ENCODE measurements at places on chromosomes 7 and 10.

DNA sequence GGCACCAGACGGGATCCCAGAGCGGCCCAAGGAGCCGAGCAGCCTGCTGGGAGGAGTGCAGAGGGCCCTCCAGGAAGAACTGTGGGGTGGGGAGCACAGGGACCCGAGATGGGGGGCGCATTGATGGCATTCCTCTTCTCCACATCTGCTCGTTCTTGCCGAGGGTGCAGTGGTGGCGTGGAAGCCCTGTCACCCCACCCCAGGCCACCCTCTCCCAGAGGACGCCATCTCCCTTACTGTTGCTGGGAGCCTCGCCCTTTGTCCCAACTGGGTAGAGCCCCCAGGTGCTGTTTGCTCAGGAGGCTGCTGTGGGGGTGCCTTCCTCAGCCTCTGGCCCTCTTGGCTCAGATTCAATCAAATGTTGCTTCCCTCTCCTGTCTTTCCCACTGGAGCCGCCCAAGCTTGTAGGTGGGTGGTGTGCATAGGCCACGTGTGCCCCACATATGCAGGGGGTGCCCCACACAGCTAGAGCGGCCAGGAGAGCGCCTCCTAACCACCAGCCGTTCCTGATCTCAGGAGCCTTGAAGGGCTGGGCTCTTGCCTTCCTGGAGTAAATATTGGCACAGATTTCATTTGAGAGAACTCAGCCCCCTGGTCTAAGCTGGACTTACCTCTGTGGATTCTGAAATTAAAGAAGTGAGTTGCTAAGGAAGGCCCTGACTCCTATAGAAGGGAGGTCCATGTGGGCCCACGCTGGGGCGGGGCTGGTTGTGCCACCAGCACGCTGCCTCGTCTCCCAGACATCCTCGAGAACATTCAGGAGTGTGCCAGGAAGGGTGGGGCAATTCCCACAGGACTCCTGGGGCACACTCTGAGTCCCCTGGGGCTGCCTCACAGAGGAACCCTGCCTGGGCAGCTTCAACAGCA is 39.2 kb downstream of the ZNF467 start:
- no peak for DNase-seq

- DNase-seq, result no peak
These were observed 199.7 kb downstream of the BMPER start for GRCh38 chr7:34104992-34105391.

DNA sequence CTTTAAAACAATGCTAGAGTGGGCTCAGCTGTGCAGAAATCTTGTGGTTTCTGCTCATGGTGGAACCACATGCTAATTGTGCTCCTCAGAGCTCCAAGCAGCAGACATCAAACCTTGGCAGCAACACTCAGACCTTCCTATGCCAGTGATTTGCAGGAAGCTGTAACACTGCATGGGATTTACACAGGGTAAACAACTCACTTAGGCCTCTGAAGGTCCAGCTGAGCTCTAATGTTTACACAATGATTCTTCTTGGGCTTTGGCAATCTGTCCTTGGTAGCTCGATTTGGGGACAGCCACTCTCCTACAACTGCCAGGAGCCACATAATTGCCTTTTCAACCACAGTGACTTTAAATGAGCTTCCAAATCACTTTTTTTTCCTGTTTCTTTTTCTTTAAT is 97.7 kb upstream of the PDLIM1 start:
- no peak for DNase-seq

DNA sequence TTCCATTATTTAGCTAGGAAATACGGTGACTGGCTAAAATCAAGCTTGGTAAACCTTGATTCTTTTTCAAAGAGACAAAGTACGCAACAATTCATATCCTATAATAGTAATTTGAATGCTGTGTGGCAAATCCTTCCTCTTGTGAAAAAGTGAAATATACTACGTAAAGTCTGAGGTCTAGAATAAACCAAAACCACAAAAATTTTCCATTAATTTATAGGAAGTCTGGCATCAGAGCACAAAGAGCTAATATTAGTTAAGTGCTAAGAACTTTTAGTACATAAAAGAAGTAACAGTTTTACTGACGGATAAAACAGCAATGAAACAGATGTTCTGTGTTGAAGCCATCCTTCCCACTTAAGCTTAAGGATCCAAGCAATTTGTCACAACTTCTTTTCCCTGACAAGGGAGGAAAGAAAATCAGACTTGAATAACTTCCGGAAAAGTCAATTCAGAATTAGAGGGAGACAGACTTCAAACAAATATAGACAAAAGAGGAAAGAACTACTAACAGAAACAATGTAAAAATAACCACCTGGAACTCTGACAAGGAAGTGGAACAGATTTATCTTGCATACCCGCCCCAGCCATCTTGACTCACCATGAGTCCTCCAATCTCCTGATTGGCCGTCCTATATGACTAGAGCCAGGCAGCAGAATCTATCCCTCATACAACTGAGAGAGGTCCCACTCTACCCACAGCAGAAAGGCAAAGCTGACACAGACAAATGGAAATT is 34.6 kb downstream of the RHEB start:
- no peak for DNase-seq

DNA sequence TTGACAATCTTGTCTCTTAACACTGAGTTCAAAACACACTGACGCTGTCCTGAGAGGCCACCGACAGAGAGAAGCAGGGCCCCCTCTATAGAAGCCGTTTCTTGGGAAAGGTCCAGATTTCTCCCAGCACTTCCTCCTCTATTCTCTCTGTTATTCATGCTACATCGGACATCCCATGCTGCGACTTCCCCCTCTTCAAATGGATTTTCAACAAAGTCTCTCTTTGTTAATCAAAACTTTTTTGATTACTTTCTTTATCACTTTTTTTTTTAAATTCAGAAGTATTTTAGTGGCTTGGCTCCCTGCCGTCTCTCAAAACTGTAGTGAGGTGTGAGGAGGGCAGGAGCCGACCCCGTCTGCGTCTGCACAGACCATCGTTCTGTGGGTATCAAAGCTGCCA is 298.9 kb upstream of the PITRM1 start:
- no peak for DNase-seq

GRCh38 chr10:48455055-48455391 is 148.5 kb downstream of the MAPK8 start:
- DNase-seq, result no peak

GRCh38 chr7:143016996-143017395 is 9.9 kb downstream of the OR9A2 start:
- DNase-seq, result no peak

GRCh38 chr7:43232366-43232765 is 119.9 kb downstream of the HECW1 start:
- DNase-seq, result no peak

DNA sequence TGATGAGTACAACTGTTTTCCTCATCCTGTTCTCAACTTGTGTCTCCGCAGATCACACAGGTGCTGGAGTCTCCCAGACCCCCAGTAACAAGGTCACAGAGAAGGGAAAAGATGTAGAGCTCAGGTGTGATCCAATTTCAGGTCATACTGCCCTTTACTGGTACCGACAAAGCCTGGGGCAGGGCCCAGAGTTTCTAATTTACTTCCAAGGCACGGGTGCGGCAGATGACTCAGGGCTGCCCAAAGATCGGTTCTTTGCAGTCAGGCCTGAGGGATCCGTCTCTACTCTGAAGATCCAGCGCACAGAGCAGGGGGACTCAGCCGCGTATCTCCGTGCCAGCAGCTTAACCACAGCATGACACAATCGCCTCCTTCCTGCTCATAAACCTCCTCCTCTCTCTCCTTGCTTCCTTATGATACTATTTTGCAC is 126.7 kb upstream of the PRSS58 start:
- peak; percentile 30 for DNase-seq

- no peak for DNase-seq
These were observed 280.9 kb downstream of the LRMDA start for GRCh38 chr10:75712242-75712880.

- no peak for DNase-seq
These were observed 382.8 kb downstream of the SDK1 start for GRCh38 chr7:3683546-3684539.

DNA sequence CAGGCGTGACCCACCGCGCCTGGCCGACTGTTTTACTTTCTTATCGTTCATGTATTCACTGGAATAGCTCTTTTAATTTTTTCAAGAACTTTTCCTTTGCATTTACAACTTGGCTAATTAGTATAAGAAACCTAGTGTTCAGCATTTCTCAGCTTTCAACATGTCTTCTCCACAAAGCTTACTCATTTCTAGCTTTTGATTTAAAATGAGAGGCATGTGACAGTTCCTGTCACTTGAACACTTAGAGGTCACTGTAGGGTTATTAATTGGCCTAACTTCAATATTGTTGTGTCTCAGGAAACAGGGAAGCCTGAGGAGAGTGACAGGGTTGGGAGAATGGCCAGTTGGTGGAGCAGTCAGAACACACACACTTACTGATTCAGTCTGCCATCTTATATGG is 125.1 kb upstream of the GPR22 start:
- DNase-seq, result no peak

Data from stimulated activated CD4-positive, alpha-beta T cell treated with anti-CD3 and anti-CD28 coated beads, Interleukin-15, amount 100 ng/mL, for 48 hours (primary cell).